AG04450 (cell line): ENCODE measurements at places on chromosomes 2 and 18. TPM values are rescaled to one million over a fixed set of nuclear protein-coding genes. Genes with fewer than 3 reads are reported as not detected.

- DNase-seq, result peak; percentile 85
Measured at GRCh38 chr2:191696001-191696400, 18.1 kb downstream of the NABP1 start.

GRCh38 chr2:40653829-40654228, 201.9 kb upstream of the SLC8A1 start:
- DNase-seq, result no peak

- no peak for DNase-seq
Measured at GRCh38 chr2:145729993-145730770, 1210.3 kb upstream of the ZEB2 start.

DNA sequence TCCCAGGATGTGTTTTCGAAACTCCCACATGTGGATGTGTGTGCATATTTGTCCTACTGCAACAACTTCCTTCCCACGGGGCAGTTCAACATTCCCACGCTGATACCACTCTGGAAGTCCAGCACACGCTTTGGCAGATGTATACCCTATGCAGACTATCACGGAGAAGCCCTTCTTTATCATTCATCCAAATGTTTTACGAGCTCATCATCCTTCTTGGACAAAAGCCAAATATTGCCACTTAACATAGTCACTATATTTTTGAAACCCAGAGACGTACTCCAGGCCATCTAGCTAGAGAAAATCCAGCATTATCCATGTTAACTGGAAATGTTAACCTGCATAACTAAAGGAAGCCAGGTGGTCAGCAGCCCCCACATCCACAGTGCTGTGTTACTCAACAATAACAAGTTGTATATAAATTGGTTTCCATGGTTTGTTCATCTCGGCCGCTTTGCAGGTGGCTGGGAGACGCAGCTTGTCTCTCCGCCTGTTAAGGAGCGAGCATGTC, 131.5 kb downstream of the ZNF532 start:
- DNase-seq, result peak; percentile 36

DNA sequence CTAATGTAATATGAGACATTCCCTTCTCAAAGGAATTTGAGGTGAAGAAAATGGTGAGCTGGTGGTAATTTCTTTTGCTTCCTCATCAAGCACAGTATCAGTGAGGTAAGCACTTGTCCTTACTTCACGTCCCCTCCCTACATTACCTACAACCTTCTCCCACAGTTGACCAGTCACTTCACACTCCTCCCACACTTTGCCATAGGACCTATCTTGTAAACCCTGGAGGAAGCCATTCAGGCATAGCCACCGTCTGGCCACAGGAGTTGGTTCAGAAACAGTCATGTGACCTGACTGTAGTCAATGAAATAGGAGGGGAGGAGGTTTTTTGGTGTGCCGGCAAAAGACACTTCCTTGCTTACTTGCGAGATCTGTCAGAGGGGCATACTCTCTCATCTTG, 12.1 kb downstream of the ACOXL start:
- DNase-seq, result no peak

GRCh38 chr2:172926785-172927640, 148.6 kb upstream of the MAP3K20 start:
- DNase-seq, result no peak

DNA sequence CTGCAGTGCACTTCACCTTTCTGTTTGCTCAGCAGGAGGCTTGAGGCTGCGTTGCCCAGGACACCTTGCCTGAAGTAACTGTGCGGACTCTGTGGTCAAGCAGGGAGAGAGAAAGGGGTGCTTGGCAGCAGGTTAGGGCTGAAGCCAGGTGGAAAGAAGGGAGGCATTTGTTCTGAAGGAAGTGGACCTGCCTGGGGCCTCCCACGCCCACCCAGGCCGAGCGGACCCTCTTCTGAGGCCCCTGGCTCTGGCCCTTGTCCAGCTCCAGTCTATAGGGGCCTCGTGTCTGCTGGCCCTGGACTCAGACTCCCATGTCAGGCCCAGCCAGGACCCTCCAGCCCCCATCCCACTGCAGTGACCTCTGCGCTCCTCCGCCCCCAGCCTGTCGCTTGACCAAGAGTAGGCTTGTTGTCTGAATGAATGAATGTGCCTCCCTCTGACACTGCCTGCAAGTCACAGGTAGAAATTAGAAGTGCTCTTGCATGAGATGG, 2.5 kb downstream of the SNED1 start:
- no peak for DNase-seq

The POMC gene
- not detected in 2 replicates for polyA plus RNA-seq

The SNTG2 gene
- 0.06 TPM in 1 of 2 replicates, not detected in the other for polyA plus RNA-seq
